CD4-positive, alpha-beta memory T cell (primary cell): ENCODE measurements at places on chromosomes 13 and 19.

DNA sequence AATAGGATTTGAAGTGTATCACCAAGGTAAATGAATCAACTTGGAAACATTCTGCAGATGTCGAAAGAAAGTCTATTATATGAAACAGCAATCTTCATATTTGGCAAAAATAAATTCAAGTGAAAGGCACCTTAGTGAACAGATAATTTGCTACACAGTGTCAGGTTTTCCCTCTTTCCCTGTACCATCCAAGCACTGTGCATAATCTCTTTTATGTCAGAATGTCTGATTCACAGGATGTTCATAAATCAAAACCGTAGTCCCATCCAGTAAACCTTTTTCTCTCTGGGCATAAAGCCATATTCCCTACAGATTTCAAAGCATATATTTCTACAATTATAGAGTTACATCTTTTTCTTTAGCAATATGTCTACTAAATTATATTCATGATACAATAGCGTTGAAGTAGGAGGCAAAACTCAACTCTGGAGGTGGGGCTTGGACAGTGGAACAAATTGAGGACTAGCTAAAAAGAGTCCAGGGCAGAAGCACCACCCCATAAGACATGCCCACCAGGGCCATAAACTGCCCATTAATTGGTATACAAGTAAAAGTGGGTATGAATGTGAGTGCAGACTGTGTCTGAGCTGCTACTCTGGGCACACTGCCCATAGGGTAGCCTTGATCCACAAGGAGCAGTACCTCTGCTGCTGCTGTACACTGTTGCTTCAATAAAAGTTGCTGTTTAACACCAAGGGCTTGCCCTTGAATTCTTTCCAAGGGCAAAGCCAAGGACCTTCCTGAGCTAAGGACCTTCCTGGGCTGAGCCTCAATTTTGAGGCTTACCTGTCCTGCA, 72.1 kb upstream of the MYCBP2 start:
- DNase-seq: no peak

- DNase-seq: no peak
These were observed 164.4 kb downstream of the LMO7 start for GRCh38 chr13:75800545-75800944.

DNA sequence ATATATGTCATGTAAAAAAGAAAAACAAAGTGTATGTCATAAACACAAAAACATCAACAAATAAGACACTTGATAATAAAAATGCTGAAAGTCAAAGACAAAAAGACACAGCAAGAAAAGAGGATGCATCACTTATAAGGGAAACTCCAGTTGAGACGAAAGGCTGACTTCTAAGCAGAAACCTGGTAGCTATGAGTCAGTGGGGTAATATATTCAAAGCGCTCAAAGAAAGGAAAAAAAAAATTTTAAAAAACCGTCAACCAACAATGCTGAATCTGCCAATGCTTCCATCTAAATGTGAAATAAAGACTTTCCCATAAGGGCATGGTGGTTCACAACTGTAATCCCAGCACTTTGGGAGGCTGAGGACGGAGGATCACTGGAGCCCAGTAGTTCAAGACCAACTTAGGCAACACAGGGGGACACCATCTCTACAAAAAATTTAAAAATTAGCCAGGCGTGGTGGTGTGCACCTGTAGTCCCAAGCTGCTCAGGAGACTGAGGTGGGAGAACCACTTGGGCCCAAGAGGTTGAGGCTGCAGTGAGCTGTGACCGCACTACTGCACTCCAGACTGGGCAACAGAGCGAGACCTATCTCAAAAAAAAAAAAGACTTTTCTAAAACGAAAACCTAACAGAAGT, 24.0 kb downstream of the USP12 start:
- DNase-seq: no peak

DNA sequence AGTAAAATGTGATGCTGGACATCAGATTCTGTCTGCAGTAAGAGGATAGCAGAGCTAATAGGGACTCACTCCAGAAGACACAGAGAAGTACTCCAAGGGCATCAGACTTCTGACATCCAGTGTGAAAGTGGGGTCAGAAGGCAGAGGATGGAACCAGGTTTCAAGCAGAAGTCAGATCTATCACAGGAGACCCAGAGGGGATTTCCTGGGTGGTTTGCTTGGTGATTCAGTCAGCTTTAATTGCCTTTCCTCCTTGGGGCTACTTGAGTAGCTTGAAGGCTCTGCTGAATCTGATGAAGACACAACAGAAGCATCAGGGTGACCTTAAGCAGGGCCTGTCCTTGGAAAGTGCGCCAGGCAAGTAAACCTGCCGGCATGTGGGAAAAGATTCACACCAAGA, 300.6 kb downstream of the COG6 start:
- DNase-seq: no peak

GRCh38 chr19:58374200-58374599, 6.6 kb downstream of the ZNF837 start:
- DNase-seq: no peak

- no peak for DNase-seq
These were observed 6.8 kb downstream of the ATP8A2 start for GRCh38 chr13:25378528-25378927.

DNA sequence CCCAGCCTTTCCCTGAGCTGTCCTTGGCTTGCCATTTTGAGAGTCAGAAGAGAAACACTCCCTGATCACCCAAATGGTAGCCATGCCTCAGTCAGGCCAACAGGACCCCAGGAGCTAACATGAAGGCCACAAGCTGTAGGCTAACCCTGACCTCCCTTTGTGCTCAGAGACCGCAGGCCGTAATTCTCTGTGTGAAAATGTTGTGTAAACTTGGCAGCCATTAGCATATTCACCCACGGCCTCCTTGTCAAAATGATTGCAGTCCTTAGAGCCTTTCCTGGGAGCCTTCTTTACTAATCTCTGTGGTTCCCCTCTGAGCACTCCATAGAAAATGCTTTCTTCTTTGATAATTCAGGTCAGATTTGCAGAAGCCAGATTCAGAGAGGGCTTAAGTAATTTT, 418.9 kb downstream of the COG6 start:
- DNase-seq: no peak

- DNase-seq: no peak
These were observed 27.1 kb downstream of the TSSK6 start for GRCh38 chr19:19487950-19488874.

- no peak for DNase-seq
These were observed 220.1 kb downstream of the TUBA3C start for GRCh38 chr13:18961383-18962117.

DNA sequence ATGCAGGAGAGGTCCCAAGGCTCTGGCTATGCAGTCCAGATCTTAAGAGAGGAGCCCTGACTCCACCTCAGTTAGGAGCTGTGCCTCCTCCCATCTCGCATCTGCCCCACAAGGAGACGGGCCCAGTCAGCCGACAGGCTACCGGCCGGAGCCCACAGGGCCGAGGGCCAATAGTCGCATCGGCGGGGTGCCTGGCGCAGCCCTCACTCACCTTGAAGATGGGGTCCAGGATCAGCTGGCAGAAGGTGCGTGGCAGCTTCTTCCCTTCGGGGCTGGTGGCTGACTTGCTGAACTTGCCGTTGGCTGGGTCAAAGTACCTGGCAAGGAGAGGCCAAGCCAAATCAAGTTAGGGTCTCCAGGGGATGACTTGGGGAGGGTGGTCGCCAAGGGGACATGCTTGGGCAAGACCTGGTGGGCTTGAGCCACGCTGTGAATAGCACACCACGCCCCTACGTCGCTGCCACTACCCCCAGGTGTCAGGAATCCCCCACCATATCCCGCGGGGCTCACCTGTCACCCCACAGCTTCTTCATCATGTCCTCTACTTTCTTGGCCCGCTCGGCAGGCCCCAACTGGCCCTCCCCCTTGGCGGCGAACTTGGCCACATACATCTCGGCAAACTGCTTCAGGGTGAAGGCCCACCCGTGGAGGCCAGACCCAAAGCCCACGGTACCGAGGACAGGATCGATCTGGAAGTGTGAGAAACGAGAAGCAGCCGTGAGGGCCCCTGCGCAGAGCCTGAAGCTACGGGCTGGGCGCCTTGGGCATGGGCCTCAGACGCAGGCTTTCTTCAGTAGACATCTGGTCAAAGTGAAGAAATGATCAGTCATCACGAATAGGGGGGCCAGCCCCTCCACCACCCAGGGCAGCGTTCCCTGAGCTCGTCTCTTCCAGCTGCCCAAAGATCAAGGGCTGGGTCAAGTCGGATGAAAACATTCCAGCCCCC, 3.3 kb downstream of the EEF2 start:
- no peak for DNase-seq

DNA sequence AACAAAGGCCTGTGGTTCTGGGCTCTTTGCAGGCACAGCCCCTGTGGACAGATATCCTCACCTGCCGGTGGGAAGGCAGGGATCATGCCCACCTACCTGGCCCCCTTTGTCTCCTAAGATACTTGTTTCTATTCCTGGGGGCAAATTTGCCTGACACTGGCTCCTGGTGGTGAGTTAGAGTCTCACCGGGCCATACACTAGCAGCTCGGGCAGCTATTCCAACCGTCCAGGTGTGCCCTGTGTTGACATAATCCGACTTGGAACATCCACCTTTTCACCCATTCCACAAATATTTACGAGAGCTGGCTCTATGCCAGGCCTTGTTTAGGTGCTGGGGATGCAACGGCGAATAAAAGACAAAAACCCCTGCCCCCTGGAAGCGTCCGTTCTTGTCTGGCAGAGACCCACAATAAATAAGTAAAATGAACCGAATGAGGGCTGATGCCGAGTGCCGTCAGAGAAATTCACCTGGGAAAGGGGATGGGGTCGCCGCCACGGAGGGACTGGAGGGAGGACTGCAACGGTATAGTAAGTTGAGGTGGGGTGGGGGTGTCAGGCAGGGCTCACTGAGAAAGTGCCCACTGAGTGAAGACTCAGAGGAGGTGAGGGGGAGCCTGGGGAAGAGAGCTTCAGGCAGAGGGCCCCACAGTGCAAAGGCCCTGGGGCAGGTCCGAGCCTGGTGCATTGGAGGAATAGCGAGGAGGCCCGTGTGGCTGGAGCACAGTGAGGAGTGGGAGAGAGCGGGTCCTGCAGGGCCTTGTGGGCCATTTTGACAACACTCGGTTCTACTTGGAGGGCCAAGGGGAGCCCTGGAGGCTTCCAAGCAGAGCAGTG, 43.2 kb upstream of the RANBP3 start:
- DNase-seq: no peak

GRCh38 chr19:3359015-3359918, 7.1 kb upstream of the NFIC start:
- DNase-seq: peak; percentile 70

DNA sequence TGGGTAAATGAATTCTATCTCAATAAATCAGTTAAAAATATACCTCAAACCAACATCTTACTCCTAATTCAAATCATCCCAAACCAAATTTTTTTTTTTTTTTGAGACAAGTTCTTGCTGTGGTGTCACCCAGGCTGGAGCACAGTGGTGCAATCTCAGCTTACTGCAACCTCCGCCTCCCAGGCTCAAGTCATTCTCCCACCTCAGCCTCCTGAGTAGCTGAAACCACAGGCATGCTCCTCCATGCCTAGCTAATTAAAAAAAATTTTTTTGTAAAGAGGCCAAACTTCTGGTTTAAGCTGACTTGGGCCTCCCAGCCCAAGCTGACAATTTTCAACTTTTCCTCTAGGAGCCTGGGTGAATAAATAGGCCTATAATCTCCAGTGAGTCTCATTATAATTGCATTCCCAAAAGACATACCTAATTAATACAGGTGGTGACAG, 22.1 kb upstream of the OLFM2 start:
- no peak for DNase-seq

DNA sequence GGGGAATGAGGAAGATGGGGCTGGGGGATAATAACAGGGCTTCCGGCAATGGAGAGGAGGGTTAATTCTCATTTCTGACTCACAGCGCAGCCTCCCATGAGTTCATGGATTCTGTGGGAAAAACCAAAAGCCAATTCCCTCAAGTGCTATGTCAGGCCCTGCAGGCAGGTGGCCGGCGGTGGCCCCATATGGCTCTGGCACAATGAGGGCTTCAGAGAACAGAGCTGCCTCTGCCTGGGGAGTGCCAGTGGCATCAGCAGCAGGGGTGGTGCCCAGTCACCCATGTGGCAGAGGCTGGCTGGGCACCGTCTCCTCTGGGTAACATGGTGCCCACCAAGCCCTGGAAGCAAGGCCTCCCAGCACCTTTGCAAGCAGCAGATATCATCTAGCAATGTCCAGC, 69.1 kb downstream of the ALOX5AP start:
- DNase-seq: no peak

DNA sequence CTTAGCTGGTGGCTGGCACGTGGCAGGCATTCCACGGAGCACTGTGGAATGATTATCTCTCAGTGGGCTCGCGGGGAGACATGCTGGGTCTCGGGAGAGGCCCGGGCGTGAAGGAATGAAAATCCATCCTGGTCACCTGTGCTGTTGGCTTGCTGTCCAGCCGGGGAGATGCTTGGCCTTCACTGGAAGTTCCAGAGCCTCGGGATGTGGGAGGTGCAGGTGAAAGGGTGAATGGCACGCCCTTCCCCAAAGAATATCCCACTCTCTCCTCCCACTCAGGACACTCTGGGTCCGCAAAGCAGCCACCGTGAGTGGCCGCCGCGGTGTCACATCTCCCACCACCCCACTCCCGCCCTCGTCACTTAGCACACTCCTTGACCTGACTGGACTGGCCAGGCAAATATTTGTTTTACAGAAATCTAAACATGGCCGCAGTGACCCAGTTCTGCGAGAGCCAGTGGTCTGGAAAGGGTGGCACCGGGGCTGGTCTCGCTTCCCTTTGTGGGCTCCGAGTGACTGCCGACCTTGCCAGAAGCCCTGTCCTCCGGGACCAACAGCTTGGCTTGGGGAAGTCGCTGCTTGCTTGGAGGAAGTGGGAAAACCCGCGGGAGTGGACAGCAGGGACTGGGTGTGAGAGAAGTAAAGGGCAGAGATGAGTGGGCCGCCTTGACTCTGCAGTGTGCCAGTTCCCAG, 8.0 kb downstream of the DPP9 start:
- no peak for DNase-seq

- DNase-seq: no peak
These were observed 59.9 kb upstream of the DOCK9 start for GRCh38 chr13:99037756-99038155.

DNA sequence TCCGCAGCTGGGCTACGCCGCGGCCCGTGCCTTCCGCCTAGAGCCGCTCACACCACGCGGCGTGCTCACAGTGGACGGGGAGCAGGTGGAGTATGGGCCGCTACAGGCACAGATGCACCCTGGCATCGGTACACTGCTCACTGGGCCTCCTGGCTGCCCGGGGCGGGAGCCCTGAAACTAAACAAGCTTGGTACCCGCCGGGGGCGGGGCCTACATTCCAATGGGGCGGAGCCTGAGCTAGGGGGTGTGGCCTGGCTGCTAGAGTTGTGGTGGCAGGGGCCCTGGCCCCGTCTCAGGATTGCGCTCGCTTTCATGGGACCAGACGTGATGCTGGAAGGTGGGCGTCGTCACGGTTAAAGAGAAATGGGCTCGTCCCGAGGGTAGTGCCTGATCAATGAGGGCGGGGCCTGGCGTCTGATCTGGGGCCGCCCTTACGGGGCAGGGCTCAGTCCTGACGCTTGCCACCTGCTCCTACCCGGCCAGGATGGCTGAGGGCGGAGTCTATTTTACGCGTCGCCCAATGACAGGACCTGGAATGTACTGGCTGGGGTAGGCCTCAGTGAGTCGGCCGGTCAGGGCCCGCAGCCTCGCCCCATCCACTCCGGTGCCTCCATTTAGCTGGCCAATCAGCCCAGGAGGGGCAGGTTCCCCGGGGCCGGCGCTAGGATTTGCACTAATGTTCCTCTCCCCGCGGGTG, 7.4 kb downstream of the DBP start:
- DNase-seq: no peak
